ENCODE measurements at places on chromosomes 12 and 14.

DNA sequence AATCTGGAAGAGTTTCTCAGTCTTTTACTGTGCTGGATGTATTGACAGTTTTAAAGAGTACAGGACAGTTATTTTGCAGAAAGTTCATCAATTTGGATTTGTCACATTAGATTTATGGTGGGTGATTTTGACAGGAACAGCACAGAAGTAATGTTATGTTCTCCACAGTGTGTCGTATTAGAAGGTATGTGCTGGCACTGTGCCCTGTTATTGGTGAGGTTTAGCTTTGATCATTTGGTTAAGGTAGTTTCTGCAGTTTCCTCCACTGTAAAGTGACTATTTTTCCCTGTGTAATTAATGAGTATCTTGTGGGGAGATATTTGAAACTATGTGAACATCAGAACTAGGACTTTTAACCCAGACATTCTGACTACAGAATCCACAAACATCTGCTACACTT lies 308.5 kb upstream of the TBX3 start:
- DNase-seq: no peak

DNA sequence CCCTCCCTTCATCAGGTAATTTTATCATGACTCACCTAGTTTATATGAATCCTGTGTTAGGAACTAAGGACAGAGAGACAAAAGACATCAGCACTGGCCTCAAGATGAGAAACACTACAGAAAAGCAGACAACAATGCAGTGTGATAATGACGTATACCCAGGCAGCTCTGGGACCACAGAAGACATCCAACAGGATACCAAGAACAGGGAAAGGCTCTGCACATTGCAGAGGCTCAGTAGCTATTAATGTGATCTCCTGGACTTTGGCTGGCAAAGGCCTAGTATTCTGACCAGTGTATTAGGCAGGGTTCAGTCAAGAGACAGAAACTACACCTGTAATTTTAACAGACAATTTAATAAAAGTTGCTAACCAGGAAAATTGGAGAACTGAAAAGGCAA lies 39.7 kb downstream of the CDK17 start:
- no peak for DNase-seq

GRCh38 chr12:19799895-19800602 lies 360.8 kb downstream of the AEBP2 start:
- DNase-seq: no peak

DNA sequence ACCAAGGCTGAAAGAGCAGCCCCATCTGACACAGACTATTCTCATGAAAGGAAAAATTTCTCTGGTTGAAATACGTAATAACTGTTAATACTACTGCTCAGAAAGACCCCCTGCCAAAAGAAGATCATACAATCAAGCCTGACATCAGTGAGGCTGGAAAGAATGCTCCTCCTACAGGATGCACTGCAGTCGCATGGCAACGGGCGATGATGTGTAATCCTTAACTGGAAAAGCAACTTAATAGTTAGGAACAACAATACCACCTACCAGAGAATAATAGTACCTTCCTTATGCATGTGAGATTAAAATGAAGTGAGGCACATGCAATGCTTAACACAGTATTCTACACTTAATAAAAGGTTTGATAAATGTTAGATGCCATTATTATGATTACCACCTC lies 1.2 kb upstream of the GOLGA5 start:
- no peak for DNase-seq

GRCh38 chr14:69850086-69850735 lies 29.0 kb upstream of the SMOC1 start:
- no peak for DNase-seq

Data from occipital lobe (tissue), 3 donors.